ENCODE measurements at places on chromosomes 11 and 22. TPM values are rescaled to one million over a fixed set of nuclear protein-coding genes. Genes with fewer than 3 reads are reported as not detected.

P4HA3 gene
- 49.8 TPM for total RNA-seq

TANGO2 gene
- 15.6 TPM for total RNA-seq

SCGB1D2 gene
- not detected for total RNA-seq

APOL3 gene
- total RNA-seq: not detected

FERMT3 gene
- total RNA-seq: 1.2 TPM

FLRT1 gene
- total RNA-seq: not detected

OR4D10 gene
- not detected for total RNA-seq

IGSF22 gene
- not detected for total RNA-seq
